Panc1 (cell line): ENCODE measurements at places on chromosomes 3 and 15. TPM values are rescaled to one million over a fixed set of nuclear protein-coding genes. Genes with fewer than 3 reads are reported as not detected.
A peak's percentile ranks its signal among the peaks of the same experiment; 100 is the strongest.

DNA sequence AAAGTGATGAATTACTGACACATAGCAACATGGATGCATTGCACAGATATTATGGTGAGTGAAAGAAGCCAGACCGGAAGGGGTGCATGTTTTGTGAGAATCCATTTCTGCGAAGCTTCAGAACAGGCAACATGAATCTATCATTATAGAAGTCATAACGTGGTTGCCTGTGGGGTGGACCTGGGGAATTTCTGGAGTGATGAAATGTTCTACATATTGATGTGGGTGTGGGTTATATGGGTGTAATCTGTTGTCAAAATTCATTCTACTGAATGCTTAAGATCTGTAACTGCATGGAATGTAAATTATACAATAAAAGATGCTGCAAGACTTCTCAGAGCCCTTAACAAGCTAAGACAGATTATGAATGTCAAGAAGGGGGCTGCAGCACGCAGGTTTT is 25.2 kb upstream of the TSPAN3 start:
- no peak for DNase-seq
- H3K4me3 ChIP-seq, result no peak overlapping the region
- H3K27me3 ChIP-seq, result no peaks in the 10 kb centered on the region
- no peaks in the 10 kb centered on the region for H3K36me3 ChIP-seq
- H3K4me1 ChIP-seq, result no peaks in the 10 kb centered on the region
- no peak overlapping the region for H3K27ac ChIP-seq

DNA sequence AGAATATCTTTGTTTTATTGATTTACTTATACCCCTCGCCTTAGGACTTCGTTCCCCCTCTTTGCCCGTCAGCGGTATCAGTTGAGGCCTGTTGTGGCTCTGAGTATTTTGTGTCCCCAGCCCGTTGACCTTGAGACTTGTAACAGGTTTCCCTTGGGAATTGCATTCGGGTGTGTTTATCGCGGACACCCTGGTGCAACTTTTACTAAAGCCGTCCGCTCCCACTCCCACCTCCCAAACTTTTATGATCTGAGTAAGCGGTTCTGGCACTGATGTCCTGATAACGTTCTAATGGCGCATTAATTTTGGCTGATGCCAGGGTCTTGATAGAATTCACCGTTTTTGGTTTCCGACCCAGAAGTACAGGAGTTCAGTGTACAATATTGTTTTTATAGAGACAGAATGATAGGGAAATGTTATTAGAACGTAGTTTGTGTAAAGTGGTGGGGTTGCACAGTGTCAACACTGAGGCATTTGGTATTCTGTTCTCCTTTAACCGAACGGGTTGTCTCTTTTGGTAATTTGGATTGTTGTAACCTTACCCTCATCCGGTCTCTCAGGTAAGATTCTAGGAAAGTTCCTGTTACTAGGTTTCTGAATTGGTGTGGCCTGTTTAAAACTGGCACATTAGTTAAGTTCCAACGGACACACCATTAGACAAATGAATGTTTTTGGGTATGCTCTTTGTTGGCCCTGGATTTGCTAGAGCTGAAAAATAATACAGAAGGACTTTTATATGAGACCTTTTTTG is 47.8 kb downstream of the OIP5 start:
- peaks cover 2% of the 10 kb centered on the region for H3K4me1 ChIP-seq
- peaks cover 19% of the 10 kb centered on the region for H3K36me3 ChIP-seq
- no peaks in the 10 kb centered on the region for H3K27me3 ChIP-seq
- peak overlapping the region; percentile 98 for H3K27ac ChIP-seq
- DNase-seq, result no peak
- H3K4me3 ChIP-seq, result peak overlapping the region; percentile 95

GRCh38 chr3:59327376-59327808 is 277.6 kb upstream of the CFAP20DC start:
- H3K27me3 ChIP-seq, result no peaks in the 10 kb centered on the region
- H3K4me1 ChIP-seq, result no peaks in the 10 kb centered on the region
- DNase-seq, result no peak
- no peak overlapping the region for H3K27ac ChIP-seq
- no peak overlapping the region for H3K4me3 ChIP-seq

DNA sequence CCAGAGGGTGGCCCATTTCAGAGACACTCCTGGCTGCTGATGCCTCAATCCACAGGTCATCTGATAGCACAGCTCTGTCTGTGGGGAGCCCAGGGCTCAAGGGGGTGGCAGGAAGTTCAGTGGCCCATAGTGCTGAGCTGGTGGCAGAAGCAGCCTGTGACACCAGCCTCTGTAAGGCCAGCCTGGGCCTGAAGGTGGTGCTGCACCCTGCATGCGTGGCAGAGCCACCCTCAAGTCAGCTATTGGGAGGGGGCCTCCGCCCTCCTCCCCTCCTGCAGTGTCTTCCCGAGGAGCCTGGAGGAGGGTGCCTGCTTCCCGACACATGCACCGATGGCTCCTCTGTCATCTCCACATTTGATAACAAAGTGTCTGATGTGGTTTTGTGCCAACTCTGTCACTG is 3.0 kb downstream of the PLA1A start:
- H3K4me3 ChIP-seq, result no peak overlapping the region
- no peaks in the 10 kb centered on the region for H3K4me1 ChIP-seq
- H3K27ac ChIP-seq, result no peak overlapping the region
- peak; percentile 20 for DNase-seq
- no peaks in the 10 kb centered on the region for H3K36me3 ChIP-seq

GRCh38 chr15:40763801-40764628 is at the start of gene GCHFR:
Gene GCHFR (plus strand): TSS chr15:40764068. CDS start chr15:40764181, 113 bp downstream.
- no peak for DNase-seq
- peak within 1 kb of the TSS; percentile 77 for H3K4me3 ChIP-seq
- no peaks in the 10 kb centered on the region for H3K36me3 ChIP-seq
- H3K27ac ChIP-seq, result peak within 1 kb of the TSS; percentile 88
- H3K4me1 ChIP-seq, result peaks cover 37% of the 10 kb centered on the region

The ITPKA gene
- 6.3 TPM for total RNA-seq

- DNase-seq, result no peak
- no peak overlapping the region for H3K4me3 ChIP-seq
- no peaks in the 10 kb centered on the region for H3K27me3 ChIP-seq
- peak overlapping the region; percentile 92 for H3K27ac ChIP-seq
- H3K4me1 ChIP-seq, result peaks cover 32% of the 10 kb centered on the region
- H3K36me3 ChIP-seq, result no peaks in the 10 kb centered on the region
Measured at GRCh38 chr15:89019436-89019835, 68.8 kb upstream of the ABHD2 start.

DNA sequence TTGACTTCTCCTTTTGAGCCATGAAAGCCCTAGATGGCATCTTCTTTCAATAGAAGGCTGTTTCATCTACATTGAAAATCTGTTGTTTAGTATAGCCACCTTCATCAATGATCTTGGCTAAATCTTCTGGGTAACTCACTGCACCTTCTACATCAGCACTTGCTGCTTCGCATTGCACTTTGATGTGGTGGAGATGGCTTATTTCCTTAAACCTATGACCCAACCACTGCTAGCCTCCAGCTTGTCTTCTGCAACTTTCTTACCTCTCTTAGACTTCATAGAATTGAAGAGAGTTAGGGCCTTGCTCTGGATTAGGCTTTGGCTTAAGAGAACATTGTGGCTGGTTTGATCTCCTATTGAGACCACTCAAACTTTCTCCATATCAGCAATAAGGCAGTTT is 189.8 kb downstream of the PLCL2 start:
- no peak for DNase-seq
- no peaks in the 10 kb centered on the region; the same call in 1 of the 2 replicates for H3K4me1 ChIP-seq
- H3K27ac ChIP-seq, result no peak overlapping the region
- no peak overlapping the region for H3K4me3 ChIP-seq

The DPPA2 gene
- not detected for total RNA-seq

The ARIH2 gene
- 77.0 TPM for total RNA-seq

- no peaks in the 10 kb centered on the region for H3K4me1 ChIP-seq
- H3K27me3 ChIP-seq, result no peaks in the 10 kb centered on the region
- H3K4me3 ChIP-seq, result no peak overlapping the region
- no peaks in the 10 kb centered on the region for H3K36me3 ChIP-seq
- DNase-seq, result no peak
Measured at GRCh38 chr3:81013360-81013759, 748.1 kb downstream of the GBE1 start.

- no peaks in the 10 kb centered on the region for H3K4me1 ChIP-seq
- H3K4me3 ChIP-seq, result no peak overlapping the region
- H3K36me3 ChIP-seq, result no peaks in the 10 kb centered on the region
- peaks cover 12% of the 10 kb centered on the region for H3K27me3 ChIP-seq
Measured at GRCh38 chr3:184750349-184751083, 38.7 kb upstream of the MAGEF1 start.

DNA sequence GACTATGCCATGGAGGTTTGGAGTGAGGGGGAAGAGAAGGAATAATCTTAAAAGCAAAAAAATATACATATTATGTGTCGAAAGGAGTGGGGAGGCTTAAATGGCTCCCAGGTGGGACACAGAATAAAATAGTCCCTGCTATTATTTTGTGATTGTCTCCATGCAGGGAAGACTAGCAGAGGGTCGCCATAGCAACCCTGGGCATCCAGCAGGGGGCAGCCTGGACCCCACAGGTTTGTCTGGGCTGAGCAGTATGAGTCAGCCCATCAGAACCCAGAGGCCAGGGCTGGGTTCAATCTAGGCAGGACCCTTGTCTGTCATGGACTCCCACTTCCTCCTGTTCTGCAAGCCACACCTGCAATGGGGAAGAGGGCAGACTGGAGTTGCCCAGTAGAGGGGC is 17.6 kb upstream of the LINGO1 start:
- H3K27ac ChIP-seq, result no peak overlapping the region
- no peak overlapping the region for H3K4me3 ChIP-seq
- DNase-seq, result no peak
- H3K27me3 ChIP-seq, result no peaks in the 10 kb centered on the region; the same call in 1 of the 2 replicates
- H3K4me1 ChIP-seq, result no peaks in the 10 kb centered on the region
- H3K36me3 ChIP-seq, result no peaks in the 10 kb centered on the region

- no peak overlapping the region for H3K4me3 ChIP-seq
- H3K27me3 ChIP-seq, result no peaks in the 10 kb centered on the region
- no peak for DNase-seq
Measured at GRCh38 chr3:177481329-177481728, 284.0 kb upstream of the TBL1XR1 start.

DNA sequence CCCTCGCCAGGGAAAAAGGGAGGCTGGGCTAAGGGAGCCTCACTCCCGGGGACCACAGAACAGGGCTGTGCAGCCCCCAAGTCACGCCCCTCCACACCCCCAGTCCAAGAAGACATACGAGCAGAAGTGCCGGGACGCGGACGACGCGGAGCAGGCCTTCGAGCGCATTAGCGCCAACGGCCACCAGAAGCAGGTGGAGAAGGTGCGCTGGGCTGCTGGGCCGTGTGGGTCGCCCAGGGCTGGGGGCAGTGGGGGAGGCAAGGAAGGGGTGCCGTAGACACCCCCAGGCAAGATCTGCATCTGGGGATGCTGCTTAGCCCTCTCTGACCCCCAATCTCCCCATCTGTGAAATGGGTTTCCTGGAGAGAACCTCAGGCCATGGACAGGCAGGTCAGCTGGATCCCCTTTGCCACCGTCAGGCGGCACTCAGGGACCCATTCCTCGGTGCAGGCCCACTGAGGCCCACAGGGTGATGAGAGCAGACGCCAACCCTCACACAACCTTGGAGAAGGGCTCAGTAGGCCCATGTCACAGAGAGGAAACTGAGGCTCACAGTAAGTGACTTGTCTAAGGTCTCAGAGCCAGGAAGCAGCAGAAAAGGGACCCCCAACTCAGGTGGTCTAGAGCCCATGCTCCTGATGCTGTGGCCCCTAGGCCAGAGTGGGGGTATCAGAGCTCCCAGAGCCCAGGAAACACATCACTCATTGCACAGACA is 33.7 kb downstream of the PSTPIP1 start:
- DNase-seq, result no peak
- no peaks in the 10 kb centered on the region; the same call in none of the 2 replicates for H3K4me1 ChIP-seq
- no peak overlapping the region for H3K4me3 ChIP-seq
- no peaks in the 10 kb centered on the region for H3K27me3 ChIP-seq

DNA sequence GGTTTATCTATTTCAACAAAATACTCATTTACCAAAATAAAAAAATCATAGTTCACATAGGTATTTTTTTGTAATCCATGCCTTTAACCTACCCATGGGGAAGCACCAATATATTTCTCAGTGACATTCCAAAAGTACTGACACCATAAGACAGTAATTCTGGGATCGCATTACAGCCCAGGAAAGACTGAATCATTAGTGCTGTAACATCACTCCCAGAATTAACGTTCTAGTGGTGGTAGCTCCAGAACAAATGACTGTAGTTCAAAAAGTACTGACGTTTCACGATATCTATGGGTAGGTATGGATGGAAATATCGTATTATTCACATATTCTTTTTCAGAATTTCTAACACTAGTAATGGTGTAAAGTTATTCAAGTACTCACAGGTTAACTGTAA is 54.3 kb upstream of the NEK10 start:
- no peak overlapping the region for H3K27ac ChIP-seq
- H3K4me3 ChIP-seq, result no peak overlapping the region
- peaks cover 67% of the 10 kb centered on the region for H3K36me3 ChIP-seq
- peak; percentile 60 for DNase-seq
